BE2C (cell line): ENCODE measurements at places on chromosomes 2 and 18.

DNA sequence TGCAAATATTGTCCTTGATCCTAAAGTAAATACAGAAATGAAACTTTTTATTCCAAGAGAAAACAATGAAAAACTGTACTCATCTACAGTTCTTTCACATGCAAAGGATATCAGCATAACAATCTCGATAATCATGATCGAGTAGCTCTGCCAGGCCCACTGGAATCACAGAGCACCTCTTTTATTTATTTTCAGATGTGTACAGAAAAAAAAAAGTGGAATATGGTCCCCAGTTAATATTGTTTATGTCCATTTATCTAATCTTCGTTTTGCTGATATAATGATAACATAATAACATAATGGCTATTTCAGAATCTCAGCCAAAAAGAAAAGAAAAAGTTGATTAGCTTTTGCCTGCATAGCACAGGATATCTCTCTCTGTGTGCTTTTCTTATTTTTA lies 6.5 kb downstream of the ZNF385B start:
- no peak for DNase-seq

- DNase-seq: no peak
Observed at GRCh38 chr2:207897541-207898353, 127.6 kb downstream of the PLEKHM3 start.

DNA sequence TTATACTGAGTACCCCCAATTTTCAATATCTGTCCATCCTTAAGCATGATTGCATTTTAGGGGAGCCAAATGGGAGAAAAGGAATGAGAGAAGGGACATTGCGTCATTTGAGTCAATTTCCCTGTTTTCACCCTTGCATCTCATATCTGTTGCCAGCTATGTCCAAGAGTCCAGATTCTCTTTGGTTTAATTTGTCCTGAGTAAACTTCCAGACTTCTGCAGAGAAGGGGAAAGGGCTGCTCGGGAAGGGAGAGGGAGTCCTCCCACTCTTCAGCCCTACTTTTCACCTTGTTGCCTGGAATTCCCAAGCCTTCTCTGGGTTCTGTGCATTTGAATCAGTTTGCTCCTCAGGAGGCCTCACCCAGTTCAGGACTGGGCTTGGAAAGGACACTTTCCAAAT lies 16.5 kb downstream of the GREB1 start:
- DNase-seq: no peak

DNA sequence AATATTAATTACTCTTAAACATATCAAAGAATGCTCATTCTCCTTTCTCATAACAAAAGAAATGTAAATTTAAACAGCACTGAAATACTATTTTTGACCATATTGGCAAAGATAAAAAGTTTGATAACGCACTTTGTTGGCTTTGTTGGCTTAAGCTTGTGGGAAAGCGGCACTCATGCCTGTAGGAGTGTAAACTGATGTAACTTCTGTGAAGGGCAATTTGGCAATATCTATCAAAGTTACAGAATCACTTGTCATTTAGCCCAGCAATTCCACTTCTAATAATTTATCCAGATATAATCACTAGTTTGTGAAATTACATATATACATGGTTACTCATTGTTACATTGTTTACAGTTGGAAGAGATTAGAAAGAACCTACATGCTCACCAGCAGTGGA lies 311.8 kb upstream of the STON1 start:
- no peak for DNase-seq

GRCh38 chr2:209872675-209873074 lies 101.0 kb downstream of the UNC80 start:
- no peak for DNase-seq

- DNase-seq: no peak
Observed at GRCh38 chr2:40123746-40124145, 328.1 kb downstream of the SLC8A1 start.

- no peak for DNase-seq
Observed at GRCh38 chr2:36307441-36307840, 48.1 kb upstream of the CRIM1 start.

- DNase-seq: no peak
Observed at GRCh38 chr2:24932715-24933114, 12.7 kb upstream of the ADCY3 start.

DNA sequence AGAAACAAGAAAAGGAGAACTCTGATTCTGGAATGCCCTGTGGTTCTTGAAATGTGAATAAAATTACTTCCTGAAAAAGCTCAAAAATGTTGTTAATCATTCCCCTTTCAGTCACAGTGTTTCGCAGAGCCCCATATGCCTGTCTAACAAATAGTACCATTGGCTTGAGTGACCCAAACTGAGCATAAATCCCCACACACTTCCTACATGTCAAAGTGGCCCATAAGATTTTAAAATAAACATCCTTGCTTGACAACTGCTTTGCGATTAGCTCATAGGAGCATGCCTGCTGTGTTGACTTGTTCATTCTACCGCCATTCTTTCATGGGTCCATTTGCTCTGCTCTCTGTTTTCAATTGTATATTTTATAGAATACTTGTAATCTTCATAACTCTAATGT lies 377.8 kb upstream of the SMIM21 start:
- DNase-seq: no peak

DNA sequence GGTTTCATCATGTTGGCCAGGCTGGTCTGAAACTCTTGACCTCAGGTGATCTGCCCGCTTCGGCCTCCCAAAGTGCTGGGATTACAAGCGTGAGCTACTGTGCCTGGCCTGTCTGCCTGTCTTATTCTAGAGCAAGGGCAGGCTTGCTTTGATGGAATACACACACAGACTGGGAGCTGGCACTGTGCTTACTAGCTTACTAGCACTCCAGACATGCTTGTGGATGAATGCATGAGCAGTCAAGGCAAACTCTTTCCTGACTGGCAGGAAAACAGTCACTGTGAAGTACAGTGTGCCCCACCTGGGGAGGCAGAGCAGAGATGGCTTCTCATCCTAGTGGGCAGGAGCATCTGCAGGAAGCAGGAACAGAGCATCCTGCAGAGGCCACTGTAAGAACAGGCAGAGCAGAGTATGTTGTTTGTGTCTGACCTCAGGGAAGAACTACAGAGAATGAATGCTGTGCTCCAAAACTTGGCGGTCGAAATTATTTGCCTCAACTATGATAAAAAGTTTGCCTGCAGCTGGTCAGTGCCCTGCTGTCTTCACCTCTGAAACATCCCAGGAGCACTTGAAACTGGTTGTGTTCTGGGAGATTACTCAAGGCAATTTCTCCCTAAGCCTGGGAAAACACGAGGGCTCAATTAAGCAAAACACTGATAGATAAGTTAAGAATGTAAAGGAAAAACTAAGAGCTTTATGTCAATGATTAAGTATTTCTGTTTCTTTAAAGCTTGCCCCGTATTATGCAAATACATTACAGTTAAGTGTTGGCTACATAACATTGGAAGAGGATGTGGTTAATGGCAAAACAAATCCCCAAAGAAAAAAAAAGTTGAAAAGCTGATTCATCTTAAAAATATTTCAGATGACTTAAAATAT lies 102.4 kb downstream of the VAPA start:
- no peak for DNase-seq

GRCh38 chr2:145186303-145186702 lies 666.4 kb upstream of the ZEB2 start:
- DNase-seq: peak; percentile 13

GRCh38 chr18:9683418-9684396 lies 24.4 kb upstream of the RAB31 start:
- DNase-seq: no peak

DNA sequence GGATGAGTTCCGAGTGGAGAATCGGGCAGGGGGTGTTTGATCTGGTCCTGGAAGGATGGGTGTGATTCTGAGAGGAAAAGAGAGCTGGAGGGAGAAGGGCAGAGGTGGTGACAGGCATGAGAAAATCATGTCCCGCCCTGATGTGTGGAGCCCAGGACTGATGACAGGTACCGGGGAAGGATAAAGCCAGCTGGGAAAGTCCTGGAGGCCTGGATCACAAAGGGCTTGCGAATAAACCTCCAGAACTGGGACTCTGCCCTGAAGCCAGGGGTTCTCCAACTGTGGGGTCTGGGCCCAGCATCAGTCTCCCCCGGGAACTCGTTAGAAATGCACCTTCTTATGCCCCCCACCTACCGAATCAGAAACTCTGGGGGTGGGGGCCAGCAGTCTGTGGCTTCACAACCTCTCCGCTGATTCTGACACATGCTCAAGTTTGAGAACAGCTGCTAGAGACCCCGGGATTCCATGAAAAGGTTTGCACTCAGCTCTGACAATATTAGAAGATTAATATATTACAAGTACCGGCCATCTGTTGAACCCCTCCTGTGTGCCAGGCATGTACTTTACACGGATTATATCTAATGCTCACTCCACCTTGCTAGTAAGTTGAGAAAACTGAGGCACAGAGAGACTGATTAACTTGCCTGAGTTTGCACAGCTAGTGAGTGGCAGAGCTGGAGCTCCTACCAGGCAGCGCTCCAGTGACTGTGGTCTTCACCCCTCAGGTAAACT lies 8.0 kb downstream of the TNFRSF11A start:
- no peak for DNase-seq

DNA sequence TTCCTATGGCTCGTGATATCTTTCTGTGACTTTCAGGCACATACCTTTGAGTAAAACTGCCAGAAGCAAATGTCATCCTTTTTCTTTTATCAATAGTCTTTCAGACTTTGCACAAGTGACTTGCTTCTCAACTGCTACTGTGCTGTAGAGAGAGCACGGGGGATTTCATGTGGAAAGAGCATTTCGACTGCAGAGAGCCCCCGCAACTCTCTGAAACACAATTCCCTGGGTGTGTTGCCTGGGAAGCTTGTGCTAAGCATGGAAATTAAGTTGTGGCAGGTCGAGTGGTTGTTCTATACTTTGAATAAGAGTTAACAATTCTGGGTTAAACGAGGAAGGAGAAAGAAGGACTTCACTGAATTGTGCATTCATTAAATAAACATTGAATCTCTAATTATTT lies 659.1 kb downstream of the TDRD15 start:
- no peak for DNase-seq
